ENCODE measurements at places on chromosomes 5 and 9.

DNA sequence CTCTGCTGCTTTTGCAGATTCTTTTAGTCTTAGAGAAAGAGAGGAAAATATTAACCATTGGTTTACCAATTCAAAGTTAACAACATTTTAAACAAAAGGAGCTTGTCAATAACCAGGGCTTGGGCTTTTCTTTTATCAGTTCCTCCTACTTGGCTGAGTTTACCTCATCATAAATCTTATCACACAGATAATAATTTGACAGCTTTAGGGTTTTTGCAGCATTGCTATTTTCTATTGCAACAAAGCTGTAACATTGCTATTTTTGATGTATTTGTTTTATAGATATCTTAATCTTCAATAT is 9.8 kb upstream of the ABL1 start:
- DNase-seq, result no peak

- no peak for DNase-seq
These were observed 115.3 kb downstream of the TSSK1B start for GRCh38 chr5:113319256-113320053.

DNA sequence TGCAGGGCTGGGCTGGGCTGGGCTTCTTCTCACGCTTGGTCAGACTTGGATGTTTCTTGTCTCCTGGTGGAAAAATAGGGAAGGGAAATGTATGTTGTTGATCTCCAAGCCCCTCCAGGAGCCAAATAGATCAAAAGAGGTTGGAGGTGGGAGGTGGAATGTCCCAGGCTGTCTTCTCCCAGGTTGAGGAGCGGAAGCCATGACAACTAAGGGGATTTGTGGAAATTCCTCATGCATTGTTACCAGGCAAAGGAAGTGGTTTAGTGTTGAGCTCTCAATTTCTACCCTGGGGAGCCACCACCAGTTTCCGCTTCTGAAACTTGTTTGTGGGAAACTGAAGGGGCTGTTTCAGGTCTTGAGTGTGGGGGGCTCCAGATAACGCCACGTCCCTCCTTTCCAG is 79.0 kb downstream of the SPRY4 start:
- no peak for DNase-seq

DNA sequence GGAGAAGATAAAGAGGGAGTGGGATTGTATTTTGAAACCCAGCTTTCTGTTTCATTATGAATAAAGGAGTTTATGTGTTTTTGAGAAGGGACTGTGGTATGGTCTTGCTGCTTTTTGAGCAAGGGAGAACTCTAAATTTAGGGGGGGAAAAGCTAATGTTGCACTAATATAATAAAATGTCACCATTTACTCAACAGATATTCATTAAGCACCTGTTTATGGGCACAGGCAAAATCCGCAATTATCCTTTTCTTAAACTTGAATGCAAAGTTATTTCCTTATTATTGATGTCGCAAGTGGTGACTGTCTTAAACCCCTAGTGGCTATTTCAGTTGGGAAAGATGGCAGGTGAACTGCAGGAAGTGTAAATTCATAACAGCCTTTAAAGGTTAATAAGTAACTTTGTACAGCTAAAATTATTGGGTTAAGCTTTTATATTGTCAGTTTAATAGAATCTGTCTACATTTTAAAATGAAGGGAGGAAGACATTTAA is 1.5 kb downstream of the CDC42SE2 start:
- no peak for DNase-seq

DNA sequence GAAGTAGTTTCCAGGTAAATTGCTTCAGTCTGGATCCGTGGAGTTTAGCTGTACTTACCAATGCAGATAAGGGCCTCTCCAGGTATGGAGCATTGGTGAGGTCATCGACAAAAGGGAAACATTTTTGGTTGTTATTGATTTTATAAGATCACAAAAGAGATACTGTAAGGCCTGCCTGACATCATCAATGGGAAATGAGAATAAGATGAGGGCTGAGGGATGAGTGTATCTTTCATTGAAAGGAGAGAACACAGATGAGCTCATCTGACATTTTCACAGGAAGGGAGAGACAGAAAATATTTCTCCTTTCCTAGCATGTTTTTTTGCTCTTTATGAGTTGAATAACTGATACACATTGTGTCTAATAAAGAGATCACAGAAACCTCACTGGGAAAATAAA is 233.6 kb downstream of the SAXO1 start:
- no peak for DNase-seq

GRCh38 chr5:109242518-109242917 is 167.3 kb downstream of the PJA2 start:
- DNase-seq, result no peak

- no peak for DNase-seq
These were observed 103.9 kb upstream of the NR5A1 start for GRCh38 chr9:124611106-124611505.

GRCh38 chr5:73825736-73826135 is 199.7 kb downstream of the ARHGEF28 start:
- DNase-seq, result no peak

DNA sequence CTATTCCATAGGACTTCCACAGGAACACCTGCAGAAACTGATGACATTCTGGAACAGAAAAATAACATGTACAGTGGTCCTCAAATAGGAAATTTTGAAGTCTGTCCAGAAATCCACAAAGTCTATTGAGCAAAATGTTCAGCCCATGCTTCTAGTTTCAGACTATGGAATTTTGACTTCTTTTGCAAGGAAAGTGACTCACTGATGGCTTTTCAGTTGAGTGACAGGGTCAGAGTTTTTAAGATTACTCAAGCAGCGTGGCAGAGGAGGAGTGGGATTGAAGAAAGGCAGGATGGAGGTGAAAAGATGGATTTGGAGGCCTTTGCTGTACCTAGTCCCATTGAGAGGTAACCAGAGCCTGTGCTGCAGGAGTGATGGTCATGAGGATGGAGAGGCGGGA is 151.5 kb downstream of the GOLPH3 start:
- DNase-seq, result no peak

- no peak for DNase-seq
These were observed 18.9 kb upstream of the FCHO2 start for GRCh38 chr5:72936893-72937292.
